ENCODE measurements at places on chromosomes 16 and 17.

GRCh38 chr16:86396901-86397311 is 113.4 kb upstream of the FOXF1 start:
- DNase-seq = no peak

GRCh38 chr16:272633-273546 is 2.9 kb downstream of the RGS11 start:
- DNase-seq = no peak

- DNase-seq = no peak
Observed at GRCh38 chr17:65936013-65936412, 255.9 kb downstream of the CEP112 start.

GRCh38 chr17:66893382-66893781 is 58.5 kb downstream of the CACNG5 start:
- DNase-seq = no peak

DNA sequence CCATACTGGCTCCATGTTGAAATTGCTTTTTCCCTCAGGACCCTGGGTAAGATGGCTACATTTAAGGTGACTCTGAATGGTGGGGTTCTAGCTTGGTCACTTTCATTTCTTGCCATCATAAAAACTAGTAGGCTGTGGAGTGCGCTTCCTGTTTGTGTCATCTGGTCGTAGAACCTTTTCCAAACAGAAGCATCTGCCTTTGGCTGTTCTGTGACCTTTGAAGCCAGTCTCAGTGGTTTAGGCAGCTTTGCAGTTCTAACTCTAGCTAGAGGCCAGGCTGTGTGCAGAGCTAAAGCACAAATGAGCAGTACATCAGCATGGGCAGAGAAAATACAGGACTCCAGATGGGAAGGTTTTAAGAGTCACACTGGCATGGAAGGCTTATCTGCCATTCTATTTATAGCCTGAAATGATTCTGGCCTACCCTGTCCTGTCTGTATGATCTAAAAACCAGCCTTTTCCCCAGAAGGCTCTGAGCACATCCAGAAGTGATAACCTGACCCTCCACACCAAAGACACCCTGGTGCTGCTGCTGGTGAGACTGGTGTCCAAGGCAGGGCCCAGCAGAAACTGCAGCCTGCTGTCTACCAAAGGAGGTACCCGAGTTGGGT is 8.6 kb downstream of the ESRP2 start:
- no peak for DNase-seq

GRCh38 chr16:28863929-28864793 is 518 bp downstream of the SH2B1 start:
- no peak for DNase-seq

DNA sequence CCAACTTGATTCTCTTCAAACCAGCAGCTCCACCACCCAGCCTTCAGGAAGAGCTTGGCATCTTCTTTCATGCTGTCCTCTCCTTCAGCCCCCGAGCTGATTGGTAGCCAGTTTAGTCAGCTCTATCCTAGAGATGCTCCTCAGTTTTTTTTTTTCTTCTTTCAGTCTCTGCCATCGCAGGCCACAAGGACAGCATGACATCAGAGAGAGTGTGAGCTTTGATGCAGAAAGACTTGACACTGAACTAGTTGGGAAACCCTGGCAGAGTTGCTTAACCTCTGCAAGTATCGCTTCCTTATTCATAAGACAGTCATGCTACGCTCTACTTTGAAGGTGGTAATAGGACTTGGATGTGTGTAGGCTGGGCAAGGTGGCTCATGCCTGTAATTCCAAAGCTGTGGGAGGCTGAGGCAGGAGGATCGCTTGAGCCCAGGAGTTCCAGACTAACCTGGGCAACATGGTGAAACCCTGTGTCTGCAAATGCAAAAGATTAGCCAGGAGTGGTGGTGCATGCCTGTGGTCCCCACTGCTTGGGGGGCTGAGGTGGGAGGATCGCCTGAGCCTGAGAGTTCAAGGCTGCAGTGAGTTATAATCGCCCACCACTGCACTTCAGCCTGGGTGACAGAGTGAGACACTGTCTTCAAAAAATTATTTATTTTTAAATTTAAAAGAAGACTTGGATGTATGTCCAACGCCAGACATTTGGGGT is 2.6 kb downstream of the CD300LB start:
- DNase-seq = no peak
